ENCODE measurements at places on chromosomes 4 and X.

DNA sequence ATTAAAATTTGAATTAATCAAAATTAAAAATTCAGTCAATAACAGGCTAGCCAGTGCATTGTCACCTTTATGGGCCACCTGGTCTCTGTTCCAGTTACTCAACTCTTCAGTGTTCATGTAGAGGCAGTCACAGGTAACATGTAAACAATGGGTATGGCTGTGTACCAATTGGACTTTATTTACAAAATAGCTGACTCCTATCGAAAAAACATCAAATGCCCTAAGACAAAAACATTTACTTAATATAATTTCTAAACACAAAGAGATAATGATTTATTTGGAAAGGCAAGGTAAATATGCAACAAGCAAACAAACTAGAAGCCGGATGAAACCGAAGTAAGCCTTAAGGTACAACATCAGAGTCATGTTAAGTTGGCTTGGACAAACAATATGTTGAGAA lies 8.8 kb downstream of the TMEM150C start:
- no peak for DNase-seq

DNA sequence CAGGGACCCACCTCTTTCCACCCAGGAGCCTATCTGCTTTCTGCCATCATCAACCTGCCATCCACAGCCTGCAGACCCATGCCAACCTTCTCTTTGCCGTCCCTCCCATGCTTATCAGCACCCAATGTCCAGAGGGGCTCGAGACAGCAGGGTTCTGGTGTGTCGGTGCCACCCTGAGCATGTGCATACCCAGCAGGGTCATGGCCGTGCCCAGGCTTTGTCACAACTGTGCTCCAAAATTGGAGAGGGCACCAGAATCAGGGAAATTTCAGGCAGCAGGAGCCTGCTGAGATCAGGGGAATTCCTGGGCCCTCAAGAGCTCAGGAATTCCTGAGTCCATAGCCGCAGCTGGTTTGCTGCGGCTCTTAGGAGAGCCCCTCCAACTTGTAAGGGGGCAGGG lies 330.6 kb downstream of the CCSER1 start:
- no peak for DNase-seq

DNA sequence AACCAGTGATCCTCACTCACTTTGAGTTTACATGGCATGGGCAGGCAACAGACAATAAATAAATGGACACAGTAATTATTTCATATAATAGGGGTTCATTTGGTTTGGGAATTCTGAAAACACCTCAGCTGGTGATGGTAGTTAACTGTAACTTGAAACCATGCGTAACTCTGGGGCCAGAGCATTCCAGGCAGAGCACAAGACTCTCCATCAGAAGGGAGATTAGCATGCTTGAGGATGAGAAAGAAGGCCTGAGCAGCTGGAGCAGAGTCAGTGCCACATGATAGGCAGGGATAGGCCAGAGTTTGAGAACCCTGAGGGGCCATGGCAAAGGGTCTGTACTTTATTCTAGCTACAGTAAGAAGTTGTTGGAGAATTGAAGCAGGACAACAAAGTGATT lies 56.3 kb upstream of the CXCL8 start:
- DNase-seq, result no peak

DNA sequence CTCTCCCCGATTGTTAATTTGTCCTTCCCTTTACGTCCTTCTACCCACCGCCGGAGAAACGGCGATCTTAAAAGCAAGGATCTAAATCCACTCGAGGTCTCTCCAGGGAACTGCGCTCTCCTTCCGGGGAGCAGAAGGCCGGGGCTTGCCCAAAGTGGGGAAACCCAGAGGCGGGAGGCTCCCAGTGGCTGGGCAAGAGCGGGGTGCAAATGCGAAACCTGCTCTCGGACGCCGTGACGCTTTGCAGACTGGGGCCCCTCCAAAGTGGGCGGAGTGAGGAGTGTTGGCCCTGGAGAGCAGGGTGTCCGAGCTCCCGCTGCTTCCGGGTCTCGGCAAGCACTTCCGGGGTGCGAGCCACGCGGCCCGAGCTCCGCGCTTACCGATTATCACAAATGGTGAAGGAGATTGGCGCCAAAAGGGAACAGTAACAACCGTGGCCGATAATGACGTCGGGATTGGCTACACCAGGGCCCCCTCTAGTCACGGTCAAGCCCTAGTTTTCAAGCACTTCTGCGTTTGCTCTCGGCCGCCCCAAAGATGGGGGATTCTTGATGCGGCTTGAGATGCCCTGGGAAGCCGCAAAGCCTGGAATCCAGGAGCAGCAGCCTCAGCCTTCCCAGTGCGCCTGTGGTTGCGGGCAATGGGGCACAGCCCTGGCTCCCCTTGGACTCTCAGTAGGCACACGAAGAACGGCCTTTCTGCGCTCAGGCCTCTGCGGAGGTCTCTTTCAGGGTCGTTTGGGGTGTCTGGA lies 29.0 kb downstream of the HAND2 start:
- peak; percentile 76 for DNase-seq

GRCh38 chr4:88196523-88197185 lies 38.2 kb upstream of the ABCG2 start:
- DNase-seq, result no peak

GRCh38 chr4:135269125-135269890 lies 1067.7 kb upstream of the PABPC4L start:
- DNase-seq, result no peak

DNA sequence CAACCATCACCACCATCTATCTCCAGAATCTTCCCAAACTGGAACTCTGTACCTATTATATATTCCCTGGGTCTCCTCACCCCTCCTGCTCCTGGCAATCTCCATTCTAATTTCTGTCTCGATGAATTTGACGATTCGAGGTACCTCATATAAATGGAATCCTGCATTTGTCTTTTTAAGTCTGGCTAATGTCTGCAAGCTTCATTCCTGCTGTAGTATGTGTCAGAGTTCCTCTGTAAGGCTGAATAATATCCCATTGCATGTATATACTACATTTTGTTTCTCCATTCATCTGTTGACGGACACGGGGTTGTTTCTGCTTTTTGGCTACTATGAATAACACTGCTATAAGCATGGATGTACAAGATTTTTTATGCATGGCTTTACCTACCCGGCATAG lies 19.5 kb downstream of the PRKG2 start:
- no peak for DNase-seq

DNA sequence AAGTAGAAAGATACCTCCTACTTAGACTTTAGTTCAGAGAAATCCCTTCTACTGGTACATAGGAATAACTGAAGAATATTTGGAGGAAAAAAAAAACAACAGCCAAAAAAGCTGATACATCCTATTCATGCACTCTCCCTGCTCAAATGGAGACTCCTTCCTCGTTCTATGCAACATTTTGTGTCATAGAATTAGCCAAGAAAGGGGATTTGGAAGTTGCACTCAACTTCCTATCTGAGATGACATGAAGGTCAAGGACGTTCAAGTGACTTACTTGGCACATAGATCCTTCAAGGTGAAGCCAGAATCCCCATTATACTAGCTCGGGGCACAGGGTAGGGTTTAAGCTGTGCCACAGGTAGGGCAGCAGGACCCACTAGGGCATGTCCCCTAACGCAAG lies 56.2 kb upstream of the S100G start:
- DNase-seq, result no peak

DNA sequence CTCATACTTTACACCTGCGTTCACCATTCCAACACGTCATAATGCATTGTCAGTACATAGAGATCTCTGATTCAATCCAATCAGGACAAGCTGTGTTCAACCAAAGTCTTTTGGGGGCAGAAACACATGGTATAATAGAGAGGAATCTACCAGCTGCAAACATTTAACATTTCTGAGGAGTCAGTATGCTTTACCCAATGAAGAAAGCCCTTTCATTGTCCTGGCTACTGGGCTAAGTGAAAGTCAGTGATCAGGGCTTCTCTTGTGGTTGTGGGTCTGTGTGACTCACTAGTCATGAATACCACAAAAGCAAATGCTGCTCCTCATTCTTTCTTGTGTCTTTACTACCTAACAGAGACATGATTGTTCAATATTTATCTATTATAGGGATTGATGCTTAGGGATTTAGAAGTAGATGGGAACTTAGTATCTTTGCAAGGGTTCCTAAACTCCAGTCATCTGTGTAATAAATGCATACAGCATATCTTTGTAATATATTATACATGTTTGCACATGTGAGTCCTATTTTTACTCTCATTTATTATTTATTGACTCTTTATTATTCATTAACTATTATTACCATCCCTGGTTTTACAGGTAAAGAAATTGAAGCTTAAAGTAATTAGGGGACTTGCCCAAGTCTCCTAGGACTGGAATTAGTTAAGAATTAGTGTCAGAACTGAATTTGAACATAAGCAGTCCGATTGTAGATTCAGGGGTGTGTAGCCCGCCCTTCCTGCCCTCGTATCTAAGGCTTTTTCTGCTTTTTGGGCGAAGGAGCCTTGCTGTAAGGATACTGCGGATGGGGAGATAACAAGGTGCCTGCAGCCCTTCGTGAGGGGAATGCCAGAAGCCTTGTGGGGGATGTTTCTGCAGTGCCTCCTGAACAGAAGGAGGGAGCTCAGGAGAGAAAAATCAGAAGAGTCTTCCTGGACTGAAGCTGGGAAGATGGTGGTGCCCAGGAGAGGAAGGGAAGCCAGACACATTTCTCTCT lies 353.1 kb upstream of the BOD1L1 start:
- no peak for DNase-seq

GRCh38 chr4:174036576-174036975 lies 246.9 kb downstream of the FBXO8 start:
- DNase-seq, result no peak

DNA sequence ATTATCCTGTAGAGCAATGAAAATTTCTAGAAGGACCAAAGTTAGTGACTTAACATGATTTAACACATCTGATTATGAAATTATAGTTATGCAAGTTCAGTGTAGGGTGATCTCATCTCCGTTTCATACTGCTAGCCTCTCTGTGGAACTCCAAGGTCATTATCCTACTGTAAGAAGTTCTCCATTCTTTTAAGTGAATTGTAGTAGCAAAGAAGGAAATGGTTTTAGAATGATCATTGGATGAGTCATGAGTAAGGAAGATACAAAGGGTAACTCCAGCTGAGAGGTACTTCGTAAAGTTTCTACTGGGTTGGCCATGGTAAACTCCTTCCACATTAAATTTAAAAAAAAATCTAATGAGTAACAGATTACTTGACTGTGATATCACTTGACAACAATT lies 215.0 kb upstream of the GIMD1 start:
- no peak for DNase-seq

GRCh38 chr4:116143198-116143597 lies 942.2 kb downstream of the TRAM1L1 start:
- no peak for DNase-seq

- DNase-seq, result no peak
These were observed 635.6 kb downstream of the STPG2 start for GRCh38 chr4:97507587-97508245.

DNA sequence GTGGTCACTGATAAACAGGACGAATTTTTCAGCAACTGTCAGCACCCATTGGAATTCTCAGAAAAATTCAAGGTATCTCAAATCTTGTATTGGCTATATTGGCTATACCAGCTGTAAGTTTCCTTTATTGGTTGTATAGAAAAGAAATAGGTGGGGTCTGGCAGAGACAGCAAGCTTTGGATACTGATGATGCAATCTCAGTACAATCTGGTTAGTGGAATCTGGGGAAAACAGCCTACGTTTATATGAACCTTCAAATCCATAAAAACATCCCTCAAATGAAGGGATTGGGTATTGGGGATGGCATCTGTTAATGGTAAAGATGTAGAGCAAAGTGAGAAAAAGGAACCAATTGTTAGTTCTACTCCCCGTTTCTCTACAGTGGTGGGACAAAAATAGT lies 76.4 kb upstream of the MBNL3 start:
- no peak for DNase-seq

GRCh38 chr4:126479709-126480108 lies 1153.0 kb upstream of the INTU start:
- DNase-seq, result no peak

GRCh38 chr4:156999175-156999517 lies 27.5 kb upstream of the PDGFC start:
- DNase-seq, result no peak

GRCh38 chrX:68343551-68343950 lies 89.7 kb downstream of the OPHN1 start:
- no peak for DNase-seq

- no peak for DNase-seq
These were observed 17.4 kb downstream of the RTL5 start for GRCh38 chrX:72114306-72114705.

GRCh38 chr4:13849778-13850177 lies 222.3 kb upstream of the BOD1L1 start:
- no peak for DNase-seq

- DNase-seq, result no peak
These were observed 305.3 kb downstream of the TRIML1 start for GRCh38 chr4:188444500-188444899.

GRCh38 chr4:104022831-104023230 lies 303.0 kb upstream of the TACR3 start:
- no peak for DNase-seq

All from aorta (tissue), 5 donors.